ENCODE measurements at places on chromosomes 1 and 21.

DNA sequence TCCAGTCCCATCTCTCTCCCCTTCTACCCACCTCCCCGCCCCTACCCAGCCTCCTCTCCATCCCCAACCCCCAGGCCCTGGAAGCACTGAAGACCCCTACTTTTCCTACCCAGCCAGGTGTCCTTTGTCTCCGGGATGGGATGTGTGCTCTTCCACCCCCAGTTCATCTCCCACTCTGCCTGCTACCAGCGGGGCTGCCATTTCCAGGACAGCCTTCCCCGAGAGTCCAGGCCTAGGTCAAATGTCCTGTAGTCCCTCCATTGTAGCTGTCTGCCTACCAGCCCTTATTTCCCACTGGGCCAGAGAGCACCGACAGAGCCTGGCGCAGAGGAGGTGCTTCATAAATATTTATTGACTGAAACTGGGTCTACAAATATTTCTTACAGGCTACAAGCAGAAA is 72.0 kb upstream of the TLR5 start:
- DNase-seq = no peak

- no peak for DNase-seq
These were observed at the start of gene SLC25A34 for GRCh38 chr1:15736038-15736891. SLC25A34 (plus strand) TSS chr1:15736258; CDS start chr1:15736486, 228 bp downstream.

DNA sequence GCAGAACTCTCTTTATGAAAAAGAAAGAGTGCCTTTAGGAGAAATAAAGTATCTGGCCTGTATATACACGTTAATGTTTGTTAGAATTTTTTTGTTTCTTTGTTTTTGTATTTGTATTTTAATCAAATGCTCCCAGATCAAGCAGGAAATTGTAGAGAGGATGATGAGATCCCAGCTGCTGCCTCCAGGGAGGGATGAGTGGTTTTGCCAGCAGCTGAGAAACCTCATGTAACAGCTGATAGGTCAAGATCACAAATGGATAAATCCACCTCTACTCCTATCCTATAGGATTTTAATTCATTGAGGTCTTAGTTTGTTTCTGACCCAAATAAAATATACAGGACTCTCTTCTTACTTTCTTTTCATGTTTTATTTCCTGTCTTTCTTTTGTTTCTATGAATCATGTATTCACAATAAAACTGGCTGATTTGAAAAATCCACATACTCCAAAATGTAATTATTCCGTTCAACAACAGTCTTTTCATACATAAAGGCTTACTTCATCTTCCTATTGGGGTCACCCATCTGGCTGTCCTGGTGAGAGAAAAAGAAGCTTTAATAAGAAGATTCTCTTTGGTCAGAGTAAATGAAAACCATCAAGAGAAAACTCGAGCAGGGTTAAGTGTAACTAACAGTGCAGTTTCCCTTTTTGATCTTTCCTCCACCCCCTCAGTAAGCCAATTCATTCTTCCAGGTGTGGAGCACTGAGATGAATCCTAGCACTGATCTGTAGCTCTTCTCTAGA is 129.3 kb upstream of the PLPPR5 start:
- no peak for DNase-seq

DNA sequence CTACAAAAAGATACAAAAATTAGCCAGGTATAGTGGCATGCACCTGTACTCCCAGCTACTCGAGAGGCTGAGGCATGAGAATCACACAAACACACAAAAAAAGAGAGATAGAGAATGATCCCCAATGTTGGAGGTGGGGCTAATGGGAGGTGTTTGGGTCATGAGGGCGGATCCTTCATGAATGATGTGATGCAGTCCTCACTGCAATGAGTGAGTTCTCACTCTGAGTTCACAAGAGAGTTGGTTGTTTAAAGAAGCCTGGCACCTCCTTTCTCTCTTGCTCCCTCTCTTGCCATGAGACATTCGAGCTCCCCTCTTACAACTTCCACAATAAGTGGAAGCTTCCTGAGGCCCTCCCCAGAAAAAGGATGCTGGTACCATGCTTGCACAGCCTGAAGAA is 17.3 kb downstream of the KCNT2 start:
- DNase-seq = no peak

- no peak for DNase-seq
These were observed 123.0 kb upstream of the PTBP2 start for GRCh38 chr1:96598416-96599168.

- DNase-seq = peak; percentile 75
These were observed 135.5 kb downstream of the SETD4 start for GRCh38 chr21:35924714-35925301.

GRCh38 chr1:92913093-92913819 is 48.0 kb downstream of the DIPK1A start:
- DNase-seq = no peak

DNA sequence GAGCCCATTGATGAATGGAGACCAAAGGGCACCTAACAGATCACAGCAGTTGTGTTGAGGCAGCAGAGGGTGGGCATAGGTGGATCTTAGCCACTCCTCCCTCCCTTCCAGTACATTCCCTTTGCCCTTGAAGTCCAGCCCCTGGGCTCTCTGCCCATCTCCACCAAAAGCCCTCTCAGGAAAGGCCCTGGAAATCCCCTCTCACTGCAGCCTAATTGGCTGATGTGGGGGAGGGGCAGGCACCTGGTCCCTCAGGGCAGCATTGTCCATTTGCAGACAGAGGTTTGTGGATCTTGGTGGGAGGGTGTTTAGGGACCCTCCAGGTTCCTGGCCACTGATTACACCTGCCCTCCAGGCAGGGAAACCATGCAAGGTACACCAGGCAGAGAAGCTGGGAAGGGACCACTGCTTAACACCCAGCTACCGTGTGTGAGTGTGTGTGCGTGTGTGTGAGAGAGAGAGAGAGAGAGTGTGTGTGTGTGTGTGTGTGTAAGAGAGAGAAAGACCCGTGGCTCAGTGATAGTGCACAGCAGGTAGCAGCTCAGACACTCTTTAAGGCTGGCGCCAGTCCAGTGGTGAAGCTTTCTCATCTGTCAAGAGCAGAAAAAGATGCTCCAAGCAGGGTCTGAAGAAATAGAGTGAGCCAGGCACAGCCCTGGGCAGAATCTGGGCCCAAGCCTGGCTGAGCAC is 71.1 kb downstream of the MATN1 start:
- no peak for DNase-seq

- no peak for DNase-seq
These were observed 4.3 kb downstream of the CR1 start for GRCh38 chr1:207500306-207500705.

DNA sequence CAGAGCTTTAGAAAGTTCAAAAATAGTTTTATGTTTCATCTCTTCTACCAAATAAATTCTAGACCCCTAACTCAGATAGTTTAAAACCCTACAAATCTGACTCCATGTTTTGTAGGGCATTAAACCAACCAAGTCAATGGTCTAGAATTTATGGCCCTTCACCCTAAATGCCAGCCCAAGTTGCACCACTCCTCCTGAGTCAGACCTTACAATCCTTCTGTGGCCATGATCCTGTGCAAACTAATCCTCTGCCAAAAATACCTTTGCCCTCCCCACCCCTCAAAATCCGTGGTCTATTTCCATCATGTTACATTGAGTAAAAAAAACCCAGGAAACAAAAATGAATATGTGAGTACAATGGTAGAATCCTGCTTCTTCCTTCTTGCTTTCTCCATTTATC is 179.3 kb downstream of the NR5A2 start:
- peak; percentile 53 for DNase-seq

DNA sequence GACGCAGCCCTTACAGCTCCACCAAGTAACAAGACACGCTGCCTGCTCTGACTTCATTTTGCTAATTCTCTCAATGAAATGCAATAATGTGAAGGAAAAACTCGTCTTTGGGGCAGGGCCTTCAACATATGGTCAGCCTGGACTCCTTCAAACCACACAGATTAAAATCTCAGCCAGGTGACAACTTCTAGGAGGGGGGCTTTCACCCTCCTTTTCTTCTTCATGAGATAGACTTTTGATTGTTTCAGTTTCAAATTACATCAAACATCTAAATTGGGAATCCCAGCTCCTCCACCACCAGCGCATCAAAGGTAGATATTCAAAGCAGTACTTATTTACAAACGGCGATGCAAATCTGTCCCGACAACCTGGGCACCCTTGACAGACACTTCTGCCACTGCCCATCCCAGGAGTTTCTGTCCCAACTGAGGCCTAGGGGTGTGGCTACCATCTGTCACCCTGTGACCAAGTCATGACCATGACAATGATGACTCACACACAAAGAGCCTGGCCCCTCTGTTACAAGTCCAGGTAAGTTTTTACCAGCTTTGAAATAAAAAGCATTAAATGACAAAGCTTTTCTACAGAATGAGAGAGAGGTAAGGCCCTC is 29.7 kb downstream of the SSBP3 start:
- no peak for DNase-seq

DNA sequence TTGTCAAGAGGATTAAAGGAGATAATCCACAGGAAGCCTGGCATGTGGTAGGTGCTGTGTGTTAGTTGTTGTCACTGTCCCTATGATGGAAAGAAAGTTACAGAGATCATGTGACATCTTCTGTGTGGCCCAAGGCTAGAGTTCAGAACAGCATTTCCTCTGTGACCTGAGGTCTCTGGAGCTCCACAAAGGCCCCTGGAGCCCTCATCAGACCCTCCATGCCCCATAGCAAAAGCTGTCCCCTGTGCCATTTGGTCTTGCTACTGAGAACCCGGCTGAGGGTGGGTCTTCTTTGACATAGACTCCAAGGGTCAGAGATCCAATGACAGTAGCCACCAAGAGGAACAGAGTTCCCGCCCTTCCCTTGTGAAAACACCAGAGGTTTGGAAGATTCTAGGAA is 8.1 kb downstream of the CELA2B start:
- DNase-seq = no peak

- peak; percentile 66 for DNase-seq
These were observed 5.3 kb upstream of the SLC6A9 start for GRCh38 chr1:44036409-44037139.

GRCh38 chr1:12174924-12175810 is 8.4 kb downstream of the TNFRSF1B start:
- no peak for DNase-seq

DNA sequence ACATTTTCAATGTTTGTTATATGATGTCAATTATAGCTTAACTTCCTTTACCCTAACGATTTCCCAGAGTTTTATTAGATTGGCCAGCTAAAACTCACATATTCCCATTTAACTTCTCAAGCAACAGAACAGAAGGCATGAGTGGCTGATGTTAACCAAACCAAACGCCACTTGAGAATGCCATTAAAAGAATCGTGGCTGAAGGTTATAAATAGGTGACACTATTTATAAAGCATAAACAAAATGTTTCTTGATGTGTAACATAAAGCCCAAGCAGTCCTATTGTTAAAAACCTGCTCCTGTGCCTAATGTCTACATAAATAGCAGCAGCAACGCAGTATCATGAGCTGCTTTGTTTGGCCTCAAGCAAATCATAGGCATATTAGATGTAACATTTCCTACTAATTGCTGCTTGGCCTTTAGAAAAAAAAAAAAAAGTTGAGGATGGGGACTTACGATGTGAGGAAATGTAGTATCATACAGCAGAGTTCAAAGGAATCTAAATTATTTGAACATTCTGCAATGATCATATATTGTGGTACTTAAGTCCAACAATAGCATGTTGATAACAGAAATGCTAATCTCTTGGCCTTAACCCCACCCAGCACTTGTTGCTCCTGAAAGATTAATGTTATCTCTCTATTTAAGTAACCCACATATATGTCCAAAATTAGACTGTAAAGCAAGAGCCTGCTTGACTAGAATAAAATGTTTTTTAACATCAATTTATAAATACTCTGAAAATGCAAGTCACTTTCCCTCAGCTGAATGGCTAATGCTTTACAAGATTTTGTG is 106.0 kb downstream of the ESRRG start:
- no peak for DNase-seq

DNA sequence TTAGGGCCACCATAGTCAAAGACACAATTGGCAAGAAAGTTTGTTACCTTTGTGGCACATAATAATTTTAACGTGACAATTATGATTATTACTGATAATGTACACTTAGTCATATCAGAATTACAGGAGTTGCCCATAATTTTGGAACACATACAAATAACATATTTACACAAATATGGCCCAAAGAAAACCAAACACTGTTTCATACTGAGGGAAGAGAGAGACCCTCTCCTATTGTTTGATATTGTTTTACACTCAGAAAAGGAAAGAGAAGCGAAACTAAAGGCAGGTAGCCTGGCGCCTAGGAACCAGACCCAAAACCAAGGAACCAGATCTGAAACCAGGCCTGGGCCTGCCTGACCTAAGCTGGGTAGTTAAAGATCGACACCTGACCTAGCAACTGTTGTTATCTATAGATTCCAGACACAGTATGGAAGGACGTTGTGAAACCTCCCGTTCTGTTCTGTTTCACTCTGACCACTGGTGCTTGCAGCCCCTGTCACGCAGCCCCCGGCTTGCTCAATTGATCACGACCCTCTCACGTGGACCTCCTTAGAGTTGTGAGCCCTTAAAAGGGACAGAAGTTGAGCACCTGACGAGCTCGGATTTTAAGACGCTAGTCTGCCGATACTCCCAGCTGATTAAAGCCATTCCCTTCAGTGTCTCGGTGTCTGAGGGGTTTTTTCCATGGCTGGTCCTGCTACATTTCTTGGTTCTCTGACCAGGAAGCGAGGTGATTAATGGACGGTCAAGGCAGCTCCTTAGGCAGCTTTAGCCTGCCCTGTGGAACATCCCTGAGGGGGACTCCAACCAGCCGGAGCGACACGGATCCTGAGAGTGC is 27.9 kb downstream of the C1orf115 start:
- DNase-seq = no peak

DNA sequence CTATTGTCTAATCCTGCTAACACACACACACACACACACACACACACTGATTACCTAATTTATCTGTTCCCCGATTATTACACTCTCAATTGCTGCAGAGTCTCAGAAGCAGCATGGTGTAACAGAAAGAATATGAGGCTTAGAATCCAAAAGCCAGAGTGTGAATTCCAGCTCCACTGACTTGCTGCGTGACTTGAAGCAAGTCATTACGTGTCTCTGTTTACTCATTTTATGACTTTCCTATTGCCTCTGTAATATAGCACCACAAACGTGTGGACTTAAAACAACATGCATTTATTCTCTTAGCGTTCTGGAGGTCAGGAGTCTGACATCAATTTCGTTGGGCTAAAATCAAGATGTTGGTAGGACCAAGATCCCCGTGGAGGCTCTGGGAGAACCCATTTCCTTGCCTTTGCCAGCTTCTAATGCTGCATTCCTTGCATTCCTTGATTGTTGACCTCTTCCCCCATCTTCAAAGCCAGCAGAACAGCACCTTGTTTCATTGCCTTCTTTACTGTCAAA is 55.9 kb upstream of the ATP5PO start:
- DNase-seq = peak; percentile 69

GRCh38 chr1:181101581-181102226 is 13.2 kb downstream of the IER5 start:
- peak; percentile 78 for DNase-seq

DNA sequence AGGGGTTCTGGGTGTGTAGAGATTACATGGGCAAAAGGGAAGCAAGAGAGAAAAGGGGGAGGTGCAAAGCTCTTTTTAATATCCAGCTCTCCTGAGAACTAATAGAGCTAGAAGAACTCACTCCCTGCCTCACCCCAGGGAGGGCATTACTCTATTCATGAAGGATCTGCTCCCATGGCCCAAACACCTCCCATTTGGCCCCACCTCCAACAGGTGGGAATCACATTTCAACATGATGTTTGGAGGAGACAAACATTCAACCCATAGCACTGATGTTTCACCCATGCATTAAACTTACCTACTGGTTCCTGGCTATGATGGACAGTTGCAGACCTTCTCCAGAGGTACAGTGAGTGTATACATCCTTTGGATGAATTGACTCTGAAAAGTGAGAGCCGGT is 7.3 kb upstream of the JUN start:
- no peak for DNase-seq
